ENCODE measurements at places on chromosomes 5 and 9.

DNA sequence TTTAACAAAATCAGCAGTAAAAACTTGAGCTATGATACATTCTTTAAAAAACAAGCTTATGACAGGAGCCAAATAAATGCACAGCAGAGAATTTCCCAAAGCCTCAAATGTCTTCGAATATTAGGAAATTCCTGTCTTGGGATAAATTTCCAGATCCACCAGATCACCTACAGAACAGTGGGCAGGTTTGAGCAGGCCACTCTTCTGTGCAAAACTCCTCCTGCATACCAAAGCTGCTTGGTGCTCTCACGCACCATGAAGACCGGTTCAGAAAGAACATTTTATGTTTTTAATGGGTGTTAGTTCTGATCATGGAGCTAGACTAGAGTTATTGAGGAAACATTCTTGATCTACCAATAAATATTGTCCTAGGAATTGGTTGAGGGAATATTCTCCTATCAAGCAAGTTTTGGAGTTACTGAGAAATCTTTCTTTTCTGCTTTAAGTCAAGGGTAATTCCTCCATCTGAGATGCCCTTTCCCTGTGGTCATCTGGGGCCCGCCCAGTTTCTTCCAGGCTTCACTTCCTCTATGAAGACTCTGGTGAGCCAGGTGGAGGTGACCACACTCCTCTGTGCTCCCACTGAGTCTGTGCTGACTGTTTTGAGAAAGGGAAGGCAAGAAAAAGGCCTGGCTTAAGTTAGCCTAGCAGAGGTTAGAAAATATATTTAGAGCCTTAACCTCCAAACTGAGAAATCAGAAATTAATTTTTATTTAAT, 17.9 kb downstream of the TNFSF15 start:
- H3K36me3 ChIP-seq = no peaks in the 10 kb centered on the region
- no peak for DNase-seq
- H3K27me3 ChIP-seq = no peaks in the 10 kb centered on the region
- no peaks in the 10 kb centered on the region for H3K4me1 ChIP-seq

GRCh38 chr5:10637944-10638343, 74.1 kb downstream of the ANKRD33B start:
- H3K4me1 ChIP-seq = peaks cover 30% of the 10 kb centered on the region
- DNase-seq = no peak
- H3K36me3 ChIP-seq = no peaks in the 10 kb centered on the region
- no peaks in the 10 kb centered on the region for H3K27me3 ChIP-seq

DNA sequence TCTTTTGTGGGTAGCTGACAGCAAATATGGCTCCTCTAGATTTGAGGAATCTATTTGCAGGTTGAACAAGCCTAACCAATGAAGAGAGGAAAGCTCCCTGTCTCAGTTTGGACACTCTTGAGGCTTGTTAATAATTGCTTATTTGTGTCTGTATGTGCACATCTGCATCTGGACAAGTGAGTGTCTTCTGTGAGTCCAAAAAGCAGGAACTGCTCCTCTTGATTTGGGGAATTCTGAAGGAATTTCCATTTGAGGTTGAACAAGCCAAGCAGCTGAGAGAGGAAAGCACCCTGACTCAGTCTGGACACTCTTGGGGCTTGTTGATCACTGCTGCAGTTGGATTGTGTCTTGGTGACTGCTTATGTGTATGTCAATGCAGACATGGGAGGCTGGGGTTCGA, 211.6 kb downstream of the DTWD2 start:
- no peak for DNase-seq
- H3K4me3 ChIP-seq = no peak overlapping the region
- H3K4me1 ChIP-seq = no peaks in the 10 kb centered on the region
- H3K27me3 ChIP-seq = no peaks in the 10 kb centered on the region
- no peak overlapping the region for H3K27ac ChIP-seq
- no peaks in the 10 kb centered on the region for H3K36me3 ChIP-seq

DNA sequence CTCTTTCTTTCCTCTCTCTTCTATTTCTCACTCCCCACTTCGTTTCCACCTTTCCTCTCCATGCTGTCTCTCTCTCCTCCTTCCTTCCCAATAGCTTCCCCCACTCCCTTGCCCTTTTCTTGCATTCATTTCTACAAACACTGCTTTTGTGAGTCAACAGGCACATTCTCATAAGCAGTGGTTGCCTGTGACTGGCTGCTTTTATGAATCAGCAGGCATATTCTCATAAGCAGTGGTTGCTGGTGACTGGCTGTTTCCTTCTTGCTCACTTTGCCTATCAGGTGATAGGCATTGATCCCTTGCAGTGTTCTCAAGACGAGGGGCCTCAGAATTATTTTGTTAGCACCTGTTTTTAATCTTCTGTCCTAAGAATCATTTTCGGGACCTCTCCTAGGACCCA, 116.1 kb upstream of the ACTBL2 start:
- H3K36me3 ChIP-seq = no peaks in the 10 kb centered on the region
- H3K4me3 ChIP-seq = no peak overlapping the region
- no peak overlapping the region for H3K27ac ChIP-seq
- no peak for DNase-seq
- H3K4me1 ChIP-seq = no peaks in the 10 kb centered on the region
